ENCODE measurements at places on chromosomes 12 and 14. TPM values are rescaled to one million over a fixed set of nuclear protein-coding genes. Genes with fewer than 3 reads are reported as not detected.

DNA sequence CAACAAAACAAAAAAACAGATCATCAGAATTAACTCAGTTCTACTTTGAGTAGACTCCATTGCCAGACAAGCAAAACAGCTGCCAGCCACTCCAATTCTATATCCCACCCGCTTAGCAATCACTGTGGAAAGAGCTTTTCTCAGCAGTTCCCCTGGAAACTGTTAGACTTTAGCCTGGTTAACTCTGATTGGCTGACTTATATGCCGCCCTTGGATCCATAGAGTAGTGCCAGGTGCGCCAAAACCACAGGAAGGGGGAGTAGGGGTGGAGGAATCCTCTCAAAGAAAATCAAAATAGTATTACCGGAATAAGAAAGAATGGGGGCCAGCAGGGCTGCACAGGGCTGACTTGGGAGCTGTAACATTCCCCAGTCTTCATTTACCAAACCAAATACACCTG, 5.4 kb upstream of the EML5 start:
- no peak for DNase-seq

DNA sequence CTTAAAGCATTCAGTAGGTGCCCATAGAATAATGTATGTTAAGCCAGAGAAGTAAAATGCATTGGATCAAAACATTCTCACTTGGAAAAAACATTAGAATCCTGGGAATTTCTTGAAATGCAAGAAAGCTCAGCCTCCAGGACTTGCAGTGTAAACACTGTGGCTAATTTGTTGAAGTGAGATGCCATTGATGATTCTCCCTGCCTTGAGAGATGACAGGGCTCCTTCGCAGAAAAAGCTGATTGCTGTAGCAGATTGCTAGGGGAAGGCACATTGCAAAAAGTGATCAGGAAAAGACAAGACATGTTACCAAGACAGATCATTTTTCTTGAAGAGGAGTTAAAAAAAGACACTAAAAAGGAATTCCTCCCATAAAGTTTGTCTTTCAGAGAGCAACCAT, 204.2 kb upstream of the HMGA2 start:
- DNase-seq, result no peak

GRCh38 chr12:94099191-94099590, 49.2 kb upstream of the PLXNC1 start:
- DNase-seq, result no peak

GRCh38 chr14:44154874-44155273, 352.2 kb downstream of the FSCB start:
- DNase-seq, result no peak

- DNase-seq, result no peak
Observed at GRCh38 chr14:41349289-41349910, 257.3 kb upstream of the LRFN5 start.

- DNase-seq, result no peak
Observed at GRCh38 chr12:38113991-38114390, 202.6 kb upstream of the ALG10B start.

FBXO21 gene
- 34.6 TPM for total RNA-seq

DNA sequence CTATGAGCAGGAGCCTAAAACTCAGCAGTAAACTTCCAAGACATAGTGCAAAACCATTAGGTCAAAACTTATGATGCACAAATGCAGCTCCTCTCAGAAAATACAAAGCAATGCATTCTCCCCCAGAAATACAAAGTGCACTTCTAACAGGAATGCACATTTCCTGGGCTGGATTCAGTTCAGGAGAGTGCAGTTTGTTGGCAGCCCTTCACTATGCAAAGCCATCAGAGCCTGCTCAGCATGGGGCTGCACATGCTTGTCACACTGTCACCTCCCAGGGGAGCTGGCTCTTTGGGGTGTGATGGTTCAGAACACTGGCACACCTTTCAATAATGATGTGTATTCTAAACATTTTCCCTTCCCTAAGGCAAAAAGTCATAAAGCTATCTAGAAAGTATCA, 110.4 kb downstream of the KCNK10 start:
- DNase-seq, result no peak

CKAP4 gene
- total RNA-seq, result 11.3 TPM

FAM90A1 gene
- not detected for total RNA-seq

DNA sequence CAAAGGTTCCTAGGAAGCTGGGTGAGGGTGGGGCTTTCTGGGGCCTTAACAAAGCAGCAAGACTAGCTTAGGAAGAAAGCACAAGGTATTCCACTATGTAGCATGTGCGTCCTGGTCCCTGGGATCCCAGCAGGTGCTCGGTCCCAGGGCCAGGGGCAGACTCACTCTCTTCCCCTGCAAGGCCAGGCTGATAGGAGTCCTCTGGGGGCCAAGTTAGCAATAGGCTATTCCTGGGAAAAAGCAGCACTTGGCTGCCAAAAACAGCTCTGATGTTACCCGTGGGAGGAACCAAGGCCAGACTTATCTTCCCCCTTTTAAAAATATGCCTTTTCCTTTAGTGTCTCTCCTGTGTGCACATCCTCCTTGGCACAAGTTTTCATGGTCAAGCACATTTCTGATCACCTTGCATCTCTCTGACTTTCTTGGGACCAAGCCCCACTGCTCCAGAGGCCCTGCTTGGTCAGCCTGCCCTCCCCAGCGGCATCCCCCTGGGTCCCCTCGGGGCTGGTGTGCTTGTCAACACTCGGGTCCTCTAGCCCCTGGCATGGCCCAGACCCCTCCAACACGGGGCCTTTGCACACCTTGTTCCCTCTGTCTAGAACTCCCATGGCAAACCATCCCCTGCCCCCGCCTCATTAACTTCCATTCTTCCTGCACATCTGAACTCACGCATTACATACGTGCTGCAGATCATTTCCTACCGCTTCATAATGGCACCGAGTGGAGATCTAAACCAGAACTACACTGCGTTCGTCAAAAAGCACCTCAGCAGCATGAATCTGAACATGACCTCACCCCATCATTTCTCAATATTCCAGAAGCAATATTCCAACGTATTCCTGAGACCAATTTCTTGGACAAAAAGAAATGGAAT, 21.9 kb downstream of the CCDC92 start:
- DNase-seq, result no peak

Data from CD8-positive, alpha-beta memory T cell (primary cell).